Kasumi-1 (cell line): ENCODE measurements at places on chromosomes 3 and 15.

DNA sequence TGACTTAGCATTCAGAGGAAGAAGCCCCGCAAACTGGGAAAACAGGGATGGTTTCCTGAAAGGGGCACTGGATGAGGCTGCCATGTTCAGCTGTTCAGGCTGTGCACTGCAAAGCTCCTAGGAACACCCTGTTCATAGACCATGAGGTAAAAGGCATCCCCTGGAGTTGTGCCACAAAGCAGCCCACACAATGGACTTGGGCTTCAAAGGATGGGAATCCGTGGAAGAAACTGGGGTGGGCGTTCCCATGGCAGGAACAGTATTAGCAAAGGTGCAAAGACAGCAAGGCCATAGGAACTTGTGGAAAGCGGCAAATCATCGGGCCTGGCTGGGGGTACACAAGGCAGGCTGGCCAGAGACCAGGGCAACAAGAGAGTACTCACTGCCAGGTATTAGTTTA lies 8.9 kb downstream of the OXTR start:
- DNase-seq: no peak

- no peak for DNase-seq
Measured at GRCh38 chr15:40536501-40536900, 28.3 kb downstream of the CCDC32 start.

- DNase-seq: no peak
Measured at GRCh38 chr3:136294176-136294575, 44.0 kb downstream of the PCCB start.

DNA sequence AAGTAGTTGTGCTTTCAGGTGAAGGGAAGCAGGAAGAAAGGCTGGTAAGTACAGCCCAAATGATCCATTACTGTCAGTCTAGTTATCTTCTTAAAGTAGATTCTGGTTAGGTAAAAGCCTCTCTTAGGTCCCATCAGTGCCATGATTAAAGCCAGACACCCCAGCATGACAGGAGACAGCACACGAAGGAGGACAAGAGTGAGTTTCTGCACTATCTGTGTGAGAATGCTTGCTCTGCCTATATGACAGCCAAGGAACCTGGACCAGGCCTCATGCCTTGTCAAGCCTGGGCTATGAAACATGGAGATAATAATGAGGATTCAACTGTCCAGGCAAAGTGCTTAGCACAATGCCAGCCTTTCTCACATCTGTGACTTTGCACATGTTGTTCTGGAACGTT lies 13.5 kb upstream of the FILIP1L start:
- DNase-seq: no peak

DNA sequence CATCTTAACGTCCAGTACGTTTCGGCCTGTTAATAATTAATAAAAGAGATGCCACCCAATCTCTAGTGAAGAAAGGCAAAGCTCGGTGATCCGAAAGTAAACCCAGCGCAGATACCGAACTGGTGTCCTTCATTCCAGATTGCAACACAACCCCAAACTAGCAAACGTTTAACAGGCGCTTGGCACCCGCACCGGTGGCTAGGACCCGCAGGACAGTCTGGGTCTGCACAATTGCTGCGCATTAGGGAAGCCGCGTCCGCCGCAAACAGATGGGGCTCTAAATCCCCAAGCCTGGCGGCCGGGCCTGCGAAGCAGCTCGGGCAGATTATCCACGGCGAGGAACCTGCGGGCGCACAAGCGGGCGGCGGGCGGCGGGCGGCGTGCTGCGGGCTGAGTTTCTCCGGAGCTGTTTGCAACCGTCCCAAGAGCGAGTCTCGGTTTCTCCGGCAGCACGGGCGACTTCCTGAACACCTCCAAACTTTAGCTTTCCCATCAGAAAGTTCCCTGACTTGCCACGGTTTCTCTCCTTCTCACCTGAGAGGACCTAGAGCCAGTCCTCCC lies 112.1 kb upstream of the ICE2 start:
- DNase-seq: no peak
